Substantia nigra (tissue), 51 donors: ENCODE measurements at places on chromosomes 12 and 14.

DNA sequence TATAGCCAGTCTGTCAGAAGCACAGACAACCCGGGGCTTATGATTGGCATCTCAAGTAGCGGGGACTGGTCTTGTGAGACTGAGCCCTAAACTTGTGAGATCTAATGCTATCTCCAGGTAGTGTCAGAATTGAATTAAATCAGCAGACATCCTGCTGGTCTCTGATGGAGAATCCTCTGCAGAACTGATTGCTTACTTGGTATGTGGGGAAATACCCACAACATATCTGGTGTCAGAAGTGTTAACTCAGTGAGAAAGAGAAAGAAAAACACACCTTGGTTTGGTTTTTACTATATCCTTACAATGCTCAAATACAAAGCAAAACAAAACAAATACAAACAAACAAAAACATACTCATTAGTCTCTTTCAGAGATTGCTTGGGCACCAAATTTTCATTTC is 10.0 kb downstream of the SEL1L start:
- DNase-seq: no peak

- no peak for DNase-seq
These were observed 36.1 kb upstream of the EVL start for GRCh38 chr14:100028990-100029677.

GRCh38 chr14:47208434-47208833 is 467.0 kb downstream of the MDGA2 start:
- DNase-seq: no peak

- DNase-seq: peak; percentile 17
These were observed 4.4 kb downstream of the KMT2D start for GRCh38 chr12:49055978-49056754.

- peak; percentile 64 for DNase-seq
These were observed 10.5 kb downstream of the ARHGEF25 start for GRCh38 chr12:57621497-57622292.

GRCh38 chr12:129937426-129937825 is 33.6 kb upstream of the TMEM132D start:
- DNase-seq: no peak

GRCh38 chr12:46459111-46459510 is 86.5 kb upstream of the SLC38A2 start:
- no peak for DNase-seq

DNA sequence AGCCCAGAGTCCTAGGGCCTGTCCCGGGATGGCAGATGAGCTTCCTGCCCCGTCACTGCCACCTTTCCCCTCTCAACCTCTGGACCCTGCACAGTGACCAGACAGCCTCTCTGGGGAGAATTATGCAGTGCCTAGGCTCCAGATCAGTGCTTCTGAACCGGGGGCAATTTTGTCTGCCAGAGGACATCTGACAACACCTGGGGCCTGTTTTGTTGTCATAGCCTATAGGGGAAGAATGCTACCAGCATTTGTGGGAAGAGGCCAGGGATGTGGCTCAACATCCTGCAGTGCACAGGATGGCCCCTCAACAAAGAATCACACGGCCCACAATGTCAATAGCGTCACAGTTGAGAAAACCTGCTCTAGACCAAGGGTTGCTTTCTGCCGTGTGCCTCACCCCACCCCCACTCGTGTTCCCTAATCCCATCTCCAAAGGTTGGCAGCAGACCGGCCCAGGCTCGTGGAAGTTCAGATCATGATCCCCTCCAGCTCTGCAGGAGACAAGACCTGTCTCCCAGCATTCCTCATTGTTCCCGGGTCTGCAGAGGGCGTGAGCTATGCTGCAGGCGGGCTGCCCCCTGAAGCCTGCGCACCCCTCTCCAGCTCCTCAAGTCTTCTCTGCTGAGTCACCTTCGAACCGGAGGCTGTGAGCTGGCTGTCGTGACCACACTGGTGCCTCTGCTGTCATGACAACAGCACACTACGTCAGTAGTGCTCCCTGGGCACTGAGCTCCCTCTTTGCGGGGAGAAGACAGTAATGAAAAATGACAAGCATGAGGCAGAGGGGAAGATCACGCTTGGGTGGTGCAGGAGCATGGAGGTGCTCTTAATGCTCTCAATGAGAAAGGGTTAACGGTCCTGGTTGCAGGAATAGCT is 2.0 kb upstream of the GAPDH start:
- peak; percentile 74 for DNase-seq

GRCh38 chr12:22729957-22730443 is 105.0 kb downstream of the ETNK1 start:
- no peak for DNase-seq

GRCh38 chr14:36271222-36271621 is 49.2 kb downstream of the MBIP start:
- DNase-seq: no peak

DNA sequence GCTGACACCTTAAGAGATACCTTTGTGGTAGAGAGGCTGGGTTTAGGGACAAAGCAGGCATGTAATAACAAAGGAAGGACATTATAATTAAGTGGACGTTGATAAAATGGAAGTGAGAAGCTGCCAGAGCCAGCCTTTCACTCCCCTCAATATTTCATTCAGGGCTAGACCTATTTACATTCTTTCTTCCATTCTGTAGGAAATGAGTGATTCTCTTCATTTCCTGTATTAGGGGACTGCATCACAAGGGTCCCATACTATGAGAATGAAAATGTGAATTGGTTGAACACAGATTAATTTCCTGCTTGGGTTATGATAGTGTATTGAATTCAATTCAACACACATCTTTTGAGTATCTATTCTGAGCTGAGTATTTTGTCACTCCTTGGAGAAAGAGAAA is 143.0 kb downstream of the OTOGL start:
- no peak for DNase-seq
